ENCODE measurements at places on chromosomes 16 and 17.
A peak's percentile ranks its signal among the peaks of the same experiment; 100 is the strongest.

DNA sequence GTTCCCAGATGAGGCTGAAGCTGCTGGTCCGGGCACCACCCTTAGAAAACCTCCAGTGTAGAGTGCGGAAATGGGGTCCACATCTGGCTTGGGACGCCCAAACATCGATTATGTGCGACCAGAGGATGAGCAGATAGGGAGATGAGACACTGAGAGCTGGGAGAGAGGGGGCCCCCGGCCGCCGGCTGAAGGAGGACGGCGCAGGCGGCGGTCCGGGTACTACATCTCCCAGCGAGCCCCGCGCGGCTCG, 182 bp upstream of the SPECC1 start:
- DNase-seq: no peak

- peak; percentile 60 for DNase-seq
These were observed 20.1 kb upstream of the MLYCD start for GRCh38 chr16:83878838-83879237.

- DNase-seq: no peak
These were observed 17.2 kb downstream of the PRKCB start for GRCh38 chr16:23852794-23853562.

GRCh38 chr17:37273409-37274051, 102.3 kb upstream of the C17orf78 start:
- peak; percentile 84 for DNase-seq

DNA sequence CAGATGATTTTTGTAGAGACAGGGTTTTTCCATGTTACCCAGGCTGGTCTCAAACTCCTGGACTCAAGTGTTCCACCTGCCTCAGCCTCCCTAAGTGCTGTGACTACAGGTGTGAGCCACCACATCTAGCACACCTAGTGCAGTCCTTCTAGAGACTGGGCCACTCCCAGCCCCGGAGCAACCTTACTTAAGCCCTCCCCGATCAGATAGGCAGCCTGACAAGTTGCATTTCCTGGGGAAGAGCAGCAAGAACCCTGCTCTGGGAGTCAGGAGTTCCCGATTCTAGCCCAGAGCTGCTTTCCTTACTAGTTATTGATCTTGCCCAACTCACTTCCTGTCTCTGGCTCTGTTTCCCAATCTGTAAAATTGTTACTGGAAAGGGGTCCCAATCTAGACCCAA, 7.0 kb upstream of the NAGLU start:
- no peak for DNase-seq

DNA sequence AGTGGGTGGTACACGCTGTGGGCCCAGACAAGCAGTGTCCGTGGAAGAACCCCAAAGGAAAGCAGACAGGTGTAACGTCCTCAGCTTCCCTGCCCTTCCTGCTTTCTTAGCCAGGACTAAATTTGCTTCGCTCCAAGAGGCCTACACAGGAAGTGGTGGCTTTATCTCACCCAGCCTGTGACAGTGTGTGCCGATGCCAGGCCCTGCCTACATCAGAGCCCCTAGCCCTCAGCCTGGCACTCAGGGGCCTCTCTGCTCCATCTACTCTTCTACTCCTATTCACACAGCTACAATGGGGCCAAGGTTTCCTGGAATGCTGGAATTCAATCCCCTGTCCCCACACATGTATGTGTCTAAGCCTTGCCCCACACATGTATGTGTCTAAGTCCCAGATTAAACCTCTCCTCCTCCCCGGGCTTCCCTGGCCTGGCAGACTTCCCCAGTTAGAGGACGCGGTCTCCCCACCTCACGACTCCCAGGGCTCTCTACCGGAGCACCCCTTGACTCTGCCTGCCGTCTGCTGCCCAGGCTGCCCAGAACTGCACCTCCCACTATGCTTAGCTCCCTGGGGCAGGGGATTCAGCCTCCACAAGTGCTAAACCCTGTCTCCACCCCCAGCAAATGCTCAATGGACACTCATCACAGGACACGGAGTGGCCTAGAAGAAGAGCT, 8.2 kb downstream of the PGAP3 start:
- no peak for DNase-seq

DNA sequence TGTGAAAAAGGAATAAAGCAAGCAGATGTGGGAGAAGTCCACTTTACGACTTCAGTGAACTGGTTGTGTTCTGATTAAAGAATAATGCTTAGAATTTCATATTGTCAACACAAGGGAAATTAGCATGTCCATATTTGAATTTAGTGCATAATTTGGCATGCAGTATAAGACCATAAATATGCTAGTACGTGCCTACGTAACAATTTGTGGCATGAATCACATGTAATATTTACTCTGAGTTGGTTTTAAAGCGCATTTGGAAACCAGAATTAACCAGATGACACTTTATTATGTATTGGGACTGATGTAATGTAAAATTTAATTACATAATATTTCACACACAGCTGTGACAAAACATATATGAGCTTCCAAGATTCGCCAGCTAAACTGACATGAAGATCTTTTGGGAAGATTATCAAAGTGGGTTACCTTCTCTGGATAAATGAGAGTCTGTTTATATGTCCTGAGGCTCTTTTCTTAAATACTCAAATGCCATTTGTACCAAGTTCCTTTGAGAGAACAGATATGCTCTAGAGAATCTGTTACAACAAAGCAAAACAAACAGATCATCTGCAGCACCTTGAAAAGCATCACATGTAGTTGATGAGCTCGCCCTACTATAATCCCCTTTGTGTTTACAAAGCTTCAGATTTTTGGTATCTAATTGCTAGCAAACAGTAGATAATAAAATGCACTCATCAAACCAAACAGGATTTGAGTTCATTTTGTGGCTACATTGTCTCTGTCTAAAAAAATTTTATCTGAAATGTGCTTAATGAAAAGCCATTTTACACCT, 1468.6 kb downstream of the CDH11 start:
- no peak for DNase-seq

DNA sequence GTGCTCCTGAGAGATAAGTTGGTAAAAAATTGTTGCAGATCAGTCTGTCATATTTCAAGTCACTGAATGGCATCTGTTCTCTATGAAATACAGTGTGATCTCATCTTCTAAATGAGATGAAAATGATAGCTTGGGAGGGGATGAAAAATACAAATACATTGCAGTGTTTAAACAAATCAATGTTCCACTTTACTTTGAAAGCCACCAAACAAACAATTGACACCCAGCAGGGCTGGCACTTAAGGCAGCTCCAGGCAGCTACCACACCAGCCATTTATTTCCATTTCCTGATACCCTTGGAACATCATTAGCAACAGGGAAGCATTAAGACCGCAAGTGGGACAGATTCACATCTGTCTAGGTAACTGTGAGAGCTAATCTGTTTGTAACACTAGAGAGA, 827.6 kb upstream of the KIF2B start:
- no peak for DNase-seq

GRCh38 chr16:11474617-11475291, 112.0 kb downstream of the LITAF start:
- no peak for DNase-seq

- DNase-seq: no peak
These were observed 11.9 kb downstream of the ITFG1 start for GRCh38 chr16:47448830-47449575.

DNA sequence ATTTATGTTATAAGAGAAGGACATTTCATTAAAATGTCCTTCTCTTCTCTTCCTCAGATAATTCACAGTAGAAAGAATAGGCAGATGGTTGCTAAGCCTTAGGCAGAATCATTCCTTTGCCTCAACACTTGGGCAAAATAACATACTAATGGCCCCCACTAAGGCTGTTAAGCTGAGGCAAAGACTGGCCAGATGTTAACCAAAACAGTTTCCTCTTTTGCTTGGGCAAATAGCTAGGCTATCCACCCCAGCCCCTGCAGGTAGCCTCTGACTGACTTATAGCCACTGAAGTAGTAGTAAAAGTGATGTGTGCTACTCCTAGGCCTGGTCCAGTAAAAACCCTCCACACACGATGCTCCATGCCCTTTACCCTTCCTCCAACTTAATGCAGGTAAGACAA, 55.2 kb downstream of the SPAG9 start:
- DNase-seq: no peak

DNA sequence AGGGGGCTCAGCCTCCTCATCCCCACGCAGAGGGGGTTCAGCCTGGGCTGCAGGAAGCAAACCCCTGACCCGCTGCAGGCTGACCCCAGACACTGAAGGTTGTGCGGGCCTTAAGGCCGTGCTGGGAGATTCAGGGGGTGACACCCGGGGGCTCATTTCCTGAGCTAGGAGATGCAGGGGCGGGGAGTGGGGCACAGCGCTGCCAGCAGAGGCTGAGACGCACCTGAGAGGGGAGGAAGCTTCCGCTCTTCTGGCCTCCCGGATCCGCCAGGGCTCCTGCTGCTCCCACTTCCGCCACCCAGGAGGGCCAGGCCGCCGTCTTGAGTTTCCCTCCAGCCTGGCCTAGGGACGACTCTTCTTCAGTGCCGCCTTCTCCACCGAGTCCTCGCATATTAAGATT, 173.2 kb upstream of the FOXF1 start:
- DNase-seq: no peak

DNA sequence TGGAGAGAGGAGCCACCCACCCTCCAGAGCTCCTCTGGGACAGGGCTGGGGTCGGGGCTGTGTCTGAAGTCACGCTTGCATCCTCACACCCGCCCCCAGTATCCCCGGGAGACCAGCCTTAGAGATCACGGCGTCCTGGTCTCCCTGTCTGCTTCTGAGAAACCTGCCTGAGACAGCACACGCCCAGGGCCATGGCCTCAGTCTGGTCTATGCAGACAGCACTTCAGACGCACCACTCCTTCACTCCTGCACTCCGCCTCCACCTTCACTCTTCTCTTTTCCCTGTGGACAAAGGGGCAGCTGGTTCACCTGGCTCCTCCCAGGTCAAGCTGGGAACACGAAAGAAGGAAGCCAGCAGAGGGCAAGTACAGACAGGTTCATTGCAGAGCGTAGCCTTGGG, 248.0 kb upstream of the GSE1 start:
- no peak for DNase-seq

DNA sequence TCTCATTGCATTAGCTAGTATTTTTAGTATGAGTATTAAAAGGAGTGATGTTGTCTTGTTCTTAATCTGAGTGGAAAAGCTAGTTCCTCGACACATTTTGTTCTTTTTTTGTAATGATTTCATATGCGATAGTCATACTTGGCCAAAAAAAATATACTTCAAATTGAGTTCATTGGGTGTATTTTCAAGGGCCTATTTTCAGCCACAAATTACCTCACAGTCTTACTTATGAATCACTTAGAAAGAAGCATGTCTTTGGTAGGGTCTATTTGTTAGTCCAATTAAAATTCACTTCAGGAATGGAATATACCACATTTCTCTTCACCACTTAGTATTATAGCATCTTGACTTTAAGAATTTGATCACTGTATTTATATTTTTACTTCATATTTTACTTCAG, 337.2 kb downstream of the CDH11 start:
- DNase-seq: no peak

DNA sequence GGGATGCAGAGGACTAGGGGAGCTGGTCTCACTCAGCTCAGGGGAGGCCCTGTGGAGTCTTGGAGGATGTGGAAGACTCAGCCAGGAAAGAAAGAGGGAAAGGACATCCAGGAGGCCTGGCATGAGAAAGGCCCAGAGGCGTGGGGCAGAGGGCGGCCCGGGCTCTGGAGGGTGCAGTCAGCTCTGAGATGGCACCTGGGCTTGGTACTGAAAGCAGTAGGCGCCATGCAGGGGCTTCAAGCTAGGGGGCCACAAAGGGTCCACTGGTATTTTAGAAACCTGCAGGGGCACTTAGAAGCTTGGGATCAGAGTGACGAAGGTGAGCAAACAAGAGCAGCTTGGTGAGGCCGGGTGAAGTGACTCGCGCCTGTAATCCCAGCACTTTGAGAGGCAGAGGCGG, 5.6 kb downstream of the FAM171A2 start:
- DNase-seq: no peak

DNA sequence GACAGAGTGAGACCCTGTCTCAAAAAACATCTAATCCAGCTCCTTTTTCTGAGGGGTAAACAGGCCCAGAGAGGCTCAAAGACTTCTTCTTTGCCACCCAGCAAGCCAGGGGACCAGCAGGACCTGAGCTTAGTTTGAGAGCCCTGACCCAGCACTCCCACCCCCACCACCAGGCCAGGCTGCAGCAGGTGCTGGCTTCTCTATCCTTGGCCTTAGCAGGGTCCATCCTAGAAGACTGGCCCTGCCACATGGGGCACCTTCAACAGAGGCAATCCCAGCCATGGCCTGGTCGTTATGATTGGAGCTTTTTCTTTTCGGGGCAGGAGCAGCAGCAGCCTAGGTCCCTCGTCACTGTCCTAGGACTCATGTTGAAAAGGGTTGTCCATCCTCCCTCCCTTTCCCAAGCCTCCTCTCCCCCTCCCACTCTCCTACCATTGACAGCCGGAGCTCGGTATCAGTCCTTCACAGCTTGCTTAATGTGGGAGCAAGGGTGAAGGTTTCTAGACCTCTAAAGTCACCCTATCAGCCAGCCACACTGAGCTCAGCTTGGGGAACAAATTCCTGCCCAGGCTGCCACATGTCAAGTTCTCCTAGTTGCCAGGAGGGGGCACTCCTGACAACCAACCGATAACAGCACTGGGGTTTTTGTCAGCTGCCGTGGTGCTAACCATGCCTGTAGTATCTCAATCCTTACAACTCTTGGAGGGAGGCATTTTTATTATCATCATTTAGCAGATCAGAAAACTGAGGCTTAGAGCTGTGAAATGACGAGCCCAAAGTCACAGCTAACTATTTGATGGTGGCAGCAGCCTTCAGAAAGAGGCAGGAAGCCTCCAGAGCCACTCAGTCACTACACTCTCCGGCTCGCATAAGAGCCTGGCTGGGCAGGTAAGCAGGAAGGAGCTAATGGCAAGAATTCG, 11.2 kb downstream of the MRPL27 start:
- DNase-seq: peak; percentile 74

DNA sequence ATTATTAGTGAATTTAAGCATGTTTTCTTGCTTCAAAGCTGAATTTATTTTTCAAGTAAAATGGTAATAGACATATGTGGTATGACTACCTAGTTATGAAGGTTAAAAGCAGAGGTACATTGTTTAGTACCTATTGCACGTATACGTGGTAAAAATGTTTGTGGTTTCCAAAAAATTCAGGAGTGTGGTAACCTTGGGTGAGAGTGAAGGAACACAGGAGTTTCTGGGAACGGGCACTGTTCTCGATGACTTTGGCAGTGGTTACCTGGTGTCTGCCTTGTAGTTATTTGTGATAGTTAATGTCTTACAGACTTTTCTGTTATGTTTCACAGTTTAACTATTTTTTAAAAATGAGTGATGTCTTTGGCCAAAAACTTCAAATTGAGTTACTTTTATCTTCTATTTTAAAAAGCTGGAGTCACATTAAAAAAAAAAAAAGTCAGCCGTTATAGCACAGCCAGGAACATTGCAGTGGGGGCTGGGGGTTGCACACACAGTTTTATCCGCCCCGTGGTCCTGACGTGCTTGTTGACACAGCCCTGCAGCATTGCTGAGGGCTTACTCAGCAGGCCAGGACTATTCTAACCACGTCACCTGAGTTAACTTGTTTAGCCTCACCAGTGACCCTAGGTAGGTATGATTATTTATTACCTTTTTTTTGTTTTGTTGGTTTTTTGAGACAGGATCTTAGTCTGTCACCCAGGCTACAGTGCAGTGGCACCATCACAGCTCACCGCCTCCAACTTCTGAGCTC, 10.9 kb downstream of the JPT2 start:
- DNase-seq: no peak

DNA sequence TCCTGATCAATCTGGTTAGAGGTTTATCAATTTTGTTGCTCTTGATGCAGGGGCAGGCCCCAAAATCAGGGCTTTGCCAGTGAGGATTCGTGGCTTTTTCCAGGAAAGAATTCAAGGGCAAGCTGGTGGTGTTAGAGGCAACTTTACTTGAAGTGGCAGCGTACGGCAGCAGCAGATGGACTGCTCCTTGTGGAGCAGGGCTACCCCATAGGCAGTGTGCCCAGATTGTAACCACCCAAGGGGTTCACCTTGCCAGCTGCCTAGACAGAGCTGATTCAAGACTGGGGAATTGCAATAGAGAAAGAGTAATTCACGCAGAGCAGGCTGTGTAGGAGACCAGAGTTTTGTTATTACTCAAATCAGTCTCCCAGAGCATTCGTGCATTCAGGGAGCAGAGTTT, 16.7 kb downstream of the DRC7 start:
- no peak for DNase-seq
